ENCODE measurements at places on chromosomes 3 and 15. TPM values are rescaled to one million over a fixed set of nuclear protein-coding genes. Genes with fewer than 3 reads are reported as not detected.

DNA sequence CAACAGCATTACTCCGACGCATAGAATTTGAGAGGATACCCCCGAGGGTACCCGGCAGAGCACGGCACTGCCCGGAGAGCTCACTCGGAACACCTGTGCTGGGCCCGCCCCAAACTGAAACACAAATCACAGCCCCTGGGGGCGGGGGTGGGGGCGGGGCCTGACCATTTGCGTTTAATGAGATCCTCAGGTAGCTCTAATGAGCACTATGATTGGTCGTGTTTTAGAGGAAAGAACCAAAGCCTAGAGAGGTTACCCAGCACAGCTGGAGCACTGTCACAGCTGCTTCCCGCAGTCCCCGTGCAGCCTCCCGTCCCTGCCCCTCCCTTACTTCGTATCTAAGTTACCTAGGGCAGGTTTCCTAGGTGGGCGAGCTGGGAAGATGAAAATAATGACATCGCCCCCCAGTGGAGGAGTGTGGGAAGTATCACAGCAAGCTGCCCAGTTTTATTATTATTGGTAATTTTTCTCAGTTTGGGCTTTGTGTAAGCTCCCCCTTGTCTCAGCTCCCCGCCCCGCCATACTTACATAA lies 187.1 kb downstream of the PDE8A start:
- no peaks in the 10 kb centered on the region for H3K27me3 ChIP-seq
- no peaks in the 10 kb centered on the region for H3K36me3 ChIP-seq
- peaks cover 9% of the 10 kb centered on the region for H3K4me1 ChIP-seq
- peak overlapping the region; percentile 31 for H3K4me3 ChIP-seq
- no peak overlapping the region for H3K27ac ChIP-seq

- no peak overlapping the region for H3K27ac ChIP-seq
- H3K4me3 ChIP-seq: no peak overlapping the region
- H3K4me1 ChIP-seq: peaks cover 14% of the 10 kb centered on the region
- H3K27me3 ChIP-seq: no peaks in the 10 kb centered on the region
- DNase-seq: no peak
- H3K36me3 ChIP-seq: no peaks in the 10 kb centered on the region
Measured at GRCh38 chr15:85427286-85428028, 47.1 kb downstream of the AKAP13 start.

- H3K36me3 ChIP-seq: peaks cover 40% of the 10 kb centered on the region
- H3K4me3 ChIP-seq: peak overlapping the region; percentile 75
- H3K4me1 ChIP-seq: peaks cover 24% of the 10 kb centered on the region
- no peaks in the 10 kb centered on the region for H3K27me3 ChIP-seq
- peak overlapping the region; percentile 57 for H3K27ac ChIP-seq
- no peak for DNase-seq
Measured at GRCh38 chr3:48446043-48446424, 503 bp upstream of the ATRIP start.

GRCh38 chr3:193744822-193745684 lies 152.0 kb downstream of the OPA1 start:
- H3K4me1 ChIP-seq: no peaks in the 10 kb centered on the region
- no peaks in the 10 kb centered on the region for H3K36me3 ChIP-seq
- H3K27me3 ChIP-seq: no peaks in the 10 kb centered on the region

The KNG1 gene
- 0.18 TPM for polyA plus RNA-seq

- DNase-seq: no peak
- H3K4me1 ChIP-seq: peaks cover 19% of the 10 kb centered on the region
- peak overlapping the region; percentile 82 for H3K4me3 ChIP-seq
- H3K36me3 ChIP-seq: no peaks in the 10 kb centered on the region
Measured at GRCh38 chr15:51971032-51971374, 575 bp downstream of the LEO1 start.

DNA sequence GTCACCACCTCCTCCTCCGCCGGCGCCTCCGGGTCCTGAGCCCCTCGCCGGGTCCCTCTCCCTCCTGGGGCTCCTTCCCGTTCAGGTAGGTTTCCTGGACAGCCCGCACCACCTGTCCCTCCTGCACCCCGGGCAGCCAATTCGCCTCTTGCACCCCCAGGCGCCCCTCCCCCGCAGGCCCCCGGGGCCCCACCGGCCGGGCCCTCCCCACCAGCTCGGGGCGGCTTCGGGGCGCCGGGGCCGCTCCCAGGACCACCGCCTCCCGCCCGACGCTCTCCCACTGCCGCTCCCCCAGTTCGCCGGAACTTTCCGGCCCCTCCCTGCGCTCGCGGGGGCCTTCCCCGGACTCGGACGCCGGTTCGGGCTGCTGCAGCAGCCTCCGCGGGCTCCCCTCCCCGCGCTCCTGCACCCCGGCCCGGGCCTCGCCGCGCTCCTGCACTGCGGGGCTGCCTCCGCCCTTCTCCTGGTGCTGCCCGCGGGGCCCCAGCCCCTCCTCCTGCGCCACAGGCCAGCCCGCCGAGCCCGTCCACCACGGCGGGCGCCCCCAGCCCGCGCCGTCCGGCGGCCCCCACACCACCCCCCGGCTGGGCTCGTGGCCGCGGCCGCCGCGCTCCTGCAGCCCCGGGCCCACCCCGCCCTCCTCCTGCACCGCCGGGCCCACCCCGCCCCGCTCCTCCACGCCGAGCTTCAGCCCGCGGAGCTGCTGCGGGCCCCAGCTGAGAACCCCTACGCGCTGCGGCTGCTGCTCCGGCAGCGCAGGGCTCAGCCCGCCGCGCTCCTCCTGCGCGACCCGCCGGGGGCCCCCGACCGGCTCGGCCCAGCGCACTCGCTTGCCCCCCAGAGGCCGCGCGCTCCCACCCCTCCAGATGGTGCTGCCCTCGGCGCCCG lies 587 bp upstream of the TNK2 start:
- peak overlapping the region; percentile 72 for H3K4me3 ChIP-seq
- DNase-seq: peak; percentile 69
- no peaks in the 10 kb centered on the region for H3K36me3 ChIP-seq
- peaks cover 36% of the 10 kb centered on the region for H3K4me1 ChIP-seq
- no peaks in the 10 kb centered on the region for H3K27me3 ChIP-seq

DNA sequence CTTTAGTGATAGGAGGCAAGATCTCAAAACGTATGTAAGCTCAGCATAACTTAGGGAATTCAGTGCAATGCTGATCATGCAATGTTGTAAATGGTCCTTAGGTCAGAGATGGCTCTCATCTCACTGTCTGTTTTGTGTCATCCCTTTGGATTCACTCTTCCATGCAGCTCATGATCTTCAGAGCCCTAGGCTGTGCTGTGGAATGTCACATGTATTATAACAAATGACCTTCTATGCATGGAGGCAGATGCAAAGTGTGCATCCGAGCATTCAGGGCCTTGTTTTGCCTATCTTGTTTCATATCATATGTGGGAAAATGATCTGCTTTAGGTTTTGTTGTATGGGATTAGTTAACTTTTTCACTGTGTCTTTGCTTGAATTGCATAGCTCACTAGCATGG lies 40.5 kb upstream of the PDZRN3 start:
- DNase-seq: no peak
- no peaks in the 10 kb centered on the region for H3K4me1 ChIP-seq
- no peaks in the 10 kb centered on the region for H3K27me3 ChIP-seq
- no peak overlapping the region for H3K27ac ChIP-seq
- no peak overlapping the region for H3K4me3 ChIP-seq
- no peaks in the 10 kb centered on the region for H3K36me3 ChIP-seq

- H3K27ac ChIP-seq: no peak overlapping the region
- H3K36me3 ChIP-seq: no peaks in the 10 kb centered on the region
- H3K4me1 ChIP-seq: no peaks in the 10 kb centered on the region
- H3K27me3 ChIP-seq: no peaks in the 10 kb centered on the region
Measured at GRCh38 chr3:39281533-39281932, 1.7 kb upstream of the CX3CR1 start.

DNA sequence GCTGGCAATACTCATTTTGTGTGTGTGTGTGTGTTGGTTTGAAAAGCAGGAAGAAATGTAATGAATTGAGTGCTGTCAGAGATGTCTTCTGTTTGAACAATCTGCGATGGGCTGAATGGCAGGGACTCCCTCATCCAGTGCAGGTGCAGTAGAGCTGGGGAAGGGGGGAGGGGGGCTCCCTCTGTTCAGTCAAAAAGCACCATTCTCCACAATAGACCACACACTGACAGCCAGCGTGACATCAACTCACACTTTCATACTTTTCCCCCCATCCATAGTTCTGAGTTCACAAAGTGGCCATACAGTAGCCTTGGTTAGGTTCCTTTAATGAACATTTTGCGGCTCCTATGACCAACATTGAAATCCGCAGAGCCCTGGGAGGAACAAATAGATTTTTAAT lies 10.4 kb downstream of the SOX2 start:
- peaks cover 39% of the 10 kb centered on the region for H3K4me1 ChIP-seq
- H3K4me3 ChIP-seq: no peak overlapping the region
- no peaks in the 10 kb centered on the region for H3K36me3 ChIP-seq
- no peak for DNase-seq

GRCh38 chr15:85398822-85399221 lies 18.4 kb downstream of the AKAP13 start:
- peaks cover 17% of the 10 kb centered on the region for H3K4me1 ChIP-seq
- H3K4me3 ChIP-seq: no peak overlapping the region
- DNase-seq: no peak
- H3K36me3 ChIP-seq: no peaks in the 10 kb centered on the region
- no peak overlapping the region for H3K27ac ChIP-seq
